ENCODE measurements at places on chromosomes 2 and 18.
A peak's percentile ranks its signal among the peaks of the same experiment; 100 is the strongest.

GRCh38 chr2:27079233-27080139 is 1.1 kb downstream of the EMILIN1 start:
- DNase-seq: no peak

- DNase-seq: peak; percentile 14
Observed at GRCh38 chr2:221741496-221742211, 169.6 kb upstream of the EPHA4 start.

GRCh38 chr18:39801010-39801409 is 2154.0 kb upstream of the PIK3C3 start:
- DNase-seq: no peak

GRCh38 chr2:206915121-206915520 is 24.2 kb upstream of the CPO start:
- no peak for DNase-seq

DNA sequence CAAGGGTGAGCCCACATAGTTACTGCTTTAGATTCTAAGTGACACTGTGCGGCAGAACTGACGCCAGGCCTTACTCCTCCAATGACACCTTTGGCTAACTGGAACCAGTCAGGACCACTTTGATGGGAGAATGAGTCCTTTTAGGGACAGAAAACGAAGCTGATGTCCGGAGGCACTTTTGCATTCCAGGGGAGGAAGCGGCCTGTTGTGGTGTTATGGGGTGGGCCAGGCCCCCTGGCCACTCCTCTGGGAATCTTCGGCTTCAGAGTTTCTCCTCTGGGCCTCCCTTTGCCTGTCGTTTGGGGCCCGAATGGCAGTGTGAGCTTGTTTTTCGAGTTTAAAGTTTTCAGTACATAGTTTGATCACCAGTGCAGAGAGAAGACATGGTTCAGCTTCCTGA is 65.9 kb downstream of the MBP start:
- no peak for DNase-seq

DNA sequence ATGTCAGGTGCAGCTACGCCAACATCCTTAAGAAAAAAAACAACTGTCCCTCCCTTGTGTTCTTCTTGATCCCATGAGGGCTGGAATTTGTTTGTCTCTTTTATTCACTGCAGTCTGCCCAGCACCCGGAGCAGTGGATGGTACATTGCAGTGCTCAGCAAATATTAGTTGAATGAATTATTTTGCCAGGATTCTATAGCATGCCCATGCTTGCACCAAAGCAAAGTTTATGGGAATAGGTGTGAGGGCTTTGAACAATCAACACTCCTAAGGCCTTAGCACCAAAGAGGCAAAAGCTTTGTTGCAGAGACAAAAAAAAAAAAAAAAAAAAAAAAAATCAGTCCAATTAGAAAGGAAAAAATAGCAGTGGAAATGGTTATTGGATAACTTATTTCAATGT is 28.7 kb upstream of the DCC start:
- peak; percentile 42 for DNase-seq

DNA sequence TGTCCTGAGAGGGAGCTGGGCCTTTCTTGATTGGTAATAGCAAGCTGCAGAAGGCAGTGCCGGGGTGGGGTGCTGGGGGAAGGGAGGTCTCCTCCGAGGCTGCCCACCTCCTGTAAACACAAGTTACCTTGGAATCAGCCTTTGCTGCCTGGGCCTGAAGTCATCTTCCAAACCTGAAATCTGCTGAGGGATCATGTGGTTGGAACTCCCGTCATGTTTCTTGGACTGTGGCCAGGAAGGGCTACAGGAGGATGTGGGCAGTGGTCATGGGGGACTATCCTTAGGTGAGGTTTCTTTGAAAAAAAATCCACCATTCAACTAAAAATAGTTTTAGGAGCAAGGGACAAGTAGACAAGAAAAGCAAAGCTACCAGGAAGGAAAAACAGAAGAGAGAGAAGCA is 74.2 kb downstream of the CDK15 start:
- no peak for DNase-seq

GRCh38 chr18:61282926-61283325 is 50.3 kb upstream of the CDH20 start:
- no peak for DNase-seq

GRCh38 chr2:24559473-24560113 is 68.5 kb downstream of the NCOA1 start:
- no peak for DNase-seq

DNA sequence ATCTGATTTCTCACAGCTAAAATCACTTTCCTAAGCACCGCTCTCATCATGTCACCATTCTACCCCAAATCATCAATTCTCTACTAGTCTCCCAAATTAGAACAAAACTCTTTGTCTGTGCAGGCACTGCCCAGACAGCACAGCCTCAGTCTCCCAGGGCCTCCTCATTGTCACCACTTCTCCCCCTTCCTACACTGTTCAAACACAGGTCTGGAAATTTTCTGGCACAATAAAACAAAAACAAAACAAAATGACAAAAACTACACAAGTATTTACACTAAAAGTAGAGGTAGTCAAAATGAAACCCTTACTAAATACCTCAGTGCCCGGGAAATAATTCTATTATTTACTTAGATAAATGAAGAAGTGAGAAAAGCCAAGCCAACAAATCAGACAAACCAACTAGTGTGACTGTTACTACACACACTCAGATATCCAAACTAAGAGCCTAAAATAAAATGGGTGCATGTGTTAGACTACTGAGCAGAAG is 156.2 kb upstream of the DNMT3A start:
- DNase-seq: no peak

- DNase-seq: no peak
Observed at GRCh38 chr2:42949125-42949524, 156.7 kb upstream of the HAAO start.

- no peak for DNase-seq
Observed at GRCh38 chr2:174798801-174799200, 34.5 kb upstream of the CHRNA1 start.

DNA sequence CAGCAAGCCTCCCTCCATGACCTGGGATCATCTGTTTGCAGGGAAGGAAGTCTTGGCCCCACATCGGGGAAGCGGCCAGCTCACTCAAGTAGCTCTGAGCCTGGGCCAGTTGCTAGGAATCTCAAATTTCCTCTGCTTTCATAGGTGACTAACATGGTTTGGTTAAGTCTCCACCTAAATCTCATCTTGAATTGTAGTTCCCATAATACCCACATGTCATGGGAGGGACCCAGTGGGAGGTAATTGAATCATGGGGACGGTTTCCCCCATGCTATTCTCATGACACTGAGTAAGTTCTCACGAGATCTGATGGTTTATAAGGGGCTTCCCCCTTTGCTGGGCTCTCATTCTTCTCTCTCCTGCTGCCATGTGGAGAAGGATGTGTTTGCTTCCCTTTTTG is 75.2 kb downstream of the LBH start:
- no peak for DNase-seq

DNA sequence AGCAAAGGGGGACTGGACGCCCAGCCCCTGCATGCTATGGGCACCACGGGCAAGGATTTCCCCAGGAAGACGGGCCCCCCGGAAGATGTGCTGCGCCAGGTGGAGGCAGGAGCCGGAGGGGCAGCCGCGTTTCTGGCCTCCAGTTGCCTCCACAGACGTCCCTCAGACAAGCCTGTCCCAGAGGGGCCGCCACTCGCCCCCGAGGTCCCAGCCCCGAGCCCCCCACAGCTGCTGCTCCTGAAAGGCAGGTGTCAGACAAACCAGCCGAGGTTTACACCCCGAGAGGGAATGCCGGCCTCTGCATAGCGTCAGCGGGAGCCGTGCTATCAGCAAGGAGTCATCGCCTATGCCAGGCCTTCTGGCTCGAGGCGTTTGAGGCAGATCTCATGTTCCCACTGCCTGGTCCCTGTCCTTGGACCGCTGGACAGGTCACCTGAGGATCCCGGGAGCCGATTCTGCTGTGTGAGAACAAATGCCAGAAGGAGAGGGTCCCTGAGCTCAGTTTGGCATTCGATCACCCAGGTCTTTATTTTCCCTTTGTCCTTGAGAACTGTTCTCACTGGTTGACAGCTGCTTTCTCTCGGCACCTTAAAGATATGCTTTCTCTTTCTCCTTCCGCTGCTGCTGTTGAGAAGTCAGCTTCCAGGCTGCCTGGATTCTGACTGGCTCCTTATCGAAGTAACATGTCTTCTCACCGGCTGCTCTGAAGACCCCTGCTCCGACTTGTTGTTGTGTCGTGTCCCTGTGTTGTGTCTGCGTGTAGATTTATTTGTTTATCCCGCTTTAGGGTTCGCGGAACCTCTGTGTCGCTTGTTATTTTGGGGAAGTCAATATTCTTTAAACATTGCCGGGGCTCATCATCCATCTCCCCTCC is 20.6 kb downstream of the CROCC2 start:
- DNase-seq: no peak

DNA sequence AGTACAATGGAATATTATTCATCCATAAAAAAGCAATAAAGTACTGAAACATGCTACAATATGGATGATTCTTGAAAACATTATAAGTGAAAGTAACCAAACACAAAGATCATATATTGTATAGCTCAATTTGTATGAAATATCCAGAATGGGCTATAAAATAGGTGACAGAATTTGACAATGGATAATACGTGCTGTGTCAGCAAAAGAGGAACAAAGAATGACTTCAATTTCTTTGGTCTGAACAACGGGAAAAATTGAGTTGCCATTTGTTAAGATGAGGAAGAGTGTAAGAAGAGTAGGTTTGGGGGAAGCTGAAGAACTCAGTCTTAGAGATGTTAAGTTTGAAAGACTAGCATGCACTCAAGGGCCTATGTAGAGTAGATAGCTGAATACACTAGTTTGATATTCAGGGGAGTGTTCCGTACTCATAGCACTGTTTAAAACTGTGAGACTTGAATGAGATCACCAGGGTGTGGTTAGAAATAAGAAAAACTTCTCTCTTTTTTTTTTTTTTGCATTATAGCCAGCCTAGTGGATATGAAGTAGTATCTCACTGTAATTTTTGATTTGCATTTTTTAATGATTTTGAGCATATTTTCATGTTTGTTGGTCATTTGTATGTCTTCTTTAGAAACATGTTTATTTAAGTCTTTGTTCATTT is 213.6 kb downstream of the NR4A2 start:
- no peak for DNase-seq

DNA sequence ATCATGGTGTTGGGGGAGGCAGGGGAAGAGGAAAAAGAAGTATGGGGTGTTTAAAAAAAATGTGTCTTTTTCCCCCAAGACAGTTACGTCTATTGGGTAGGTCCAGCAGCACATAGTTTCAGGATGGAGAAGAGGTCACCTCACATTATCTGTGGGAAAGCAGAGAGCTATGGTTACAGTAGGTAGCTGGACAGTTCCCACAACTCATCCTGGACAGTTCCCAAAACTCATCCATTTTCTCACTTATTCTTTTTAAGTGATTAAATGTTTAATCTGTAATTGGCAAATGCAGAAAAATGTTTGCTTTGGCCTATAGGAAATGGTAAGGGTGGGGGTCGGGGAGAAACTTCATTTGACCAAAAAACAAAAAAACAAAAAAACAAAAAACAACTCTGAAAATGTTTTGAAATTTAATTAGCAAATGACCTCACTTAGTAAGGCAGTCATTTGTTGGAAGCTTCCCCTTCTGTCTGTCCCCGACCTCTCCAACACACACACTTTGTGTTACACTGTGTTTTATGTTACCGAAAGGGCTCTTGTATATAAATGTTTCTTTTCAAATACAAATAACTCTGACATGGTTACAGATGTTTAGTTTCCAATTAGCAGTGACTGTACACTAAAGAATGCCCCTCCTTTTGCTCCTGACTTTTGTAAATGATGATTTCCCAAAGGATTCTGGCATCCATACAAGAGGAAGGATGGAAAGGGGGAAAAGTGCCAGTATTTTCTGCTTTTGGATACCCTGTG is 173.3 kb upstream of the ZFP36L2 start:
- peak; percentile 92 for DNase-seq

- DNase-seq: peak; percentile 47
Observed at GRCh38 chr18:76491776-76492668, 3.0 kb downstream of the ZNF516 start.

DNA sequence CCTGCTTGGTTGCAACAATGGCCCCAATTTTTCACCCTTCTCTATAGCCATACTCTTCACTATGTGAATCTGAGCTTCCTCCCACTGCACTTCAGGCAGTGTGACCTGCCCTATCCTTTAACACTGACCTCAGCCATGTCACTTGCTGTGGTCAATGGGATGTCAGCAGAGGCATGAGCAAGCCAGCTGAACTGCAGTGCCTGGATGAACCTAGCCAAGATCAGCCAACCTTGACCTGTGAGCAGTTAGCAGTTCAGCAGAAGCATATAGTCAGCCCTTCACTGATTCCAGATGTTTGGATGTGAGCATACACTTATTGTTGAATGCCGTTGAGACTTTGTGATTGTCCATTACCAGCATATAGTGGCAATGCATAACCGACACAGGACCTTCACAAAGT is 63.4 kb upstream of the BOD1L2 start:
- no peak for DNase-seq

GRCh38 chr2:217113491-217113890 is 253.6 kb upstream of the TNP1 start:
- DNase-seq: no peak

- DNase-seq: no peak
Observed at GRCh38 chr2:169637620-169638019, 53.5 kb downstream of the PPIG start.

GRCh38 chr2:177501186-177501585 is 108.6 kb downstream of the AGPS start:
- DNase-seq: no peak

- no peak for DNase-seq
Observed at GRCh38 chr2:112758711-112759110, 5.7 kb downstream of the CKAP2L start.

DNA sequence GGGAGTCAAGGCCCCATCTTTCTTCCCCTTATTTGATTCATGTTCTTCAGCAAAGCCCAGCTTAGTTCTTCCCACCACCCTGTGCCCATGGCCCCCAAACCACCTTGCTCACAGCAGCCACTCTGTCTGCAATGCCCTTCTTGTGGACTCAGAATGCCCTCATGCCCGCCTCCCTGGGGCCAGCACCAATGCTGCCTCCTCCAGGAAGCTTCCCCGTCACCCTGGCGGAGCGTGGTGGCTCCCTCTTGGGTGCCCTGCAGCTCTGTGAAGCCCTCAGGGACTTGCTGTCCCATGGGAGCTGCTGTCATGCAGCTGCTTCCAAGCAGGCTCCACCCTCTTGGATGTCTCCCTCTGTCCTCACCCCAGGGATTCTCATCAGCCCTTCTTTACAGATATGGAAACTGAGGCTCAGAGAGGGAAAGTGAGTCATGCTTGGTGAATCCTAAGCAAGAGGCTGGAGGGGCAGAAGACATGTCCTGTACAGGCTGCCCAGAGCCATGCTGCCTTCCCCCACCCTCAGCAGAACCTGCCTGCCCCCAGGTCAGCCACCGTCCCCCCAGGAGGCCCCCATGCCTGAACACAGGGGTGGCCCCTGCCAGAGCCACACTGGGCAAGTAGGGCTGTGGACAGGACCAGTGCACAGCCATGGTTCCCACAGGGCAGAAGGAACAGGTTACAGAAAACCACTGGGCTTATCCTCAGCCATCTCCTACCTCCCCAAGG is 11.8 kb upstream of the DUSP2 start:
- DNase-seq: no peak

DNA sequence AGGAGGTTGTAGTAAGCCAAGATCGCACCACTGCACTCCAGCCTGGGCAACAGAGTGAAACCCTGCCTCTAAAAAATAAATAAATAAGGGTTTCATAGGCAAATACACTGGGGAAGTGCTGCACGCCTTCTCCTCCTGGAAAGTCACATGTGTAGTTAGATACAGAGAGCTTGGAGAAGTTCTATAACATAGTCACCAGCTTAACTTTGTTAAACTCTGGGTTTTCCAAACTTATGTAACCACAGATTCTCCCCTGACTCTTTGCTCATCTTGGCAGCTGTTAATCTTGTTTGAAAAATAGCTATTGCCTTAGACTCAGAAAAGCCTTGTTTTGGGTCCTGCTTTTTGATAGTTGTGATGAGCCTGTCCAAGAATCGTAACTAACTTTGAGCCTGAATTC is 25.2 kb downstream of the KIAA2012 start:
- DNase-seq: no peak

All from NCI-H1105 treated with DMSO at 0.1 percent for 48 hours (cell line).